ENCODE measurements at places on chromosomes 1 and 21. TPM values are rescaled to one million over a fixed set of nuclear protein-coding genes. Genes with fewer than 3 reads are reported as not detected.

SPRR2A gene
- total RNA-seq = 0.39 TPM

OR2L2 gene
- total RNA-seq = not detected

OR2G6 gene
- not detected for total RNA-seq

CBR1 gene
- 377 TPM for total RNA-seq

ECM1 gene
- 27.9 TPM for total RNA-seq

FMO4 gene
- total RNA-seq = 3.0 TPM

ESPN gene
- 4.3 TPM for total RNA-seq

URB2 gene
- total RNA-seq = 13.5 TPM

CYP4B1 gene
- not detected for total RNA-seq

SYNC gene
- total RNA-seq = 8.7 TPM

NGF gene
- total RNA-seq = not detected

EFNA3 gene
- 3.2 TPM for total RNA-seq

S100A12 gene
- total RNA-seq = 1.7 TPM

GPR25 gene
- total RNA-seq = not detected

Data from hair follicular keratinocyte (primary cell).